GM23338 (cell line): ENCODE measurements at places on chromosomes 2 and 18. TPM values are rescaled to one million over a fixed set of nuclear protein-coding genes. Genes with fewer than 3 reads are reported as not detected.
A peak's percentile ranks its signal among the peaks of the same experiment; 100 is the strongest.

The FAHD2B gene
- 28.6 and 32.4 TPM in 2 replicates for total RNA-seq

The ASXL3 gene
- 1.4 and 2.6 TPM in 2 replicates for total RNA-seq

The SLC8A1 gene
- 2.5 and 3.3 TPM in 2 replicates for total RNA-seq

The ANKRD30B gene
- not detected in 2 replicates for total RNA-seq

The SP140L gene
- total RNA-seq = 0.66 and 1.7 TPM in 2 replicates

The CHRND gene
- total RNA-seq = 0.10 TPM in 1 of 2 replicates, not detected in the other

The G6PC2 gene
- not detected in 2 replicates for total RNA-seq

The CFC1 gene
- total RNA-seq = not detected in 2 replicates

GRCh38 chr2:234887195-234887594 lies 64.6 kb upstream of the SH3BP4 start:
- no peaks in the 10 kb centered on the region for H3K36me3 ChIP-seq
- no peak overlapping the region for H3K4me3 ChIP-seq
- no peak overlapping the region for H3K27ac ChIP-seq
- no peaks in the 10 kb centered on the region for H3K27me3 ChIP-seq
- H3K4me1 ChIP-seq = peaks cover 11% of the 10 kb centered on the region

GRCh38 chr2:228321015-228321414 lies 139.5 kb upstream of the SPHKAP start:
- H3K27ac ChIP-seq = no peak overlapping the region
- H3K4me3 ChIP-seq = no peak overlapping the region
- H3K27me3 ChIP-seq = no peaks in the 10 kb centered on the region
- no peaks in the 10 kb centered on the region for H3K4me1 ChIP-seq

DNA sequence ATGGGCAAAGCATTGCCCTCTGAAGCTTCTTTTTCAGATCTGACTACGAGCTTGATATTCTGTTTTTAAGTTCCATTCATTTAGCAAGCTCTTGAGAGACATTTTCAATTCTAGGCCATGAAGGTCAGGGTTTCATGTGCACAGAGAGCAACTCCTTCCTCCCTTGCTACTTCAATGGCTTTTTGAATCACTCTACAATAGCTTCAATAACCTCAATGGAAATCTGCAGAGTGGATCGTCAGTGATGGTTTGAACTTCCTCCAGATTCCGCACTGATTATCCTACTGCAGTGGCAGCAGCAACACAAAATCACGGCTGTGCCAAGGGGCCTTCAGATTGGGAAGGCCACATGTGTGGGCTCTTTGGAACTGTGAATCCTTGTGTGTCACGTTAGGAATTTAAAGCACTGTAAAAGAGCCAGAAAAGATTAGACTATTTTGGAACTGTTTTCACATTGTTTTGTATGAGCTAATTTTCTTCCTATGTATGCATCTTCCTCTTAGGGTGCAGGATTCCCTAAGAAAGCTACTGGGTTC lies 88.4 kb upstream of the MGAT4A start:
- H3K27me3 ChIP-seq = peaks cover 36% of the 10 kb centered on the region
- no peak for DNase-seq
- H3K36me3 ChIP-seq = no peaks in the 10 kb centered on the region
- H3K27ac ChIP-seq = no peak overlapping the region

- H3K4me3 ChIP-seq = no peak overlapping the region
- no peaks in the 10 kb centered on the region for H3K4me1 ChIP-seq
- H3K36me3 ChIP-seq = no peaks in the 10 kb centered on the region
- DNase-seq = no peak
These were observed 96.7 kb downstream of the TMEM163 start for GRCh38 chr2:134621939-134622705.

DNA sequence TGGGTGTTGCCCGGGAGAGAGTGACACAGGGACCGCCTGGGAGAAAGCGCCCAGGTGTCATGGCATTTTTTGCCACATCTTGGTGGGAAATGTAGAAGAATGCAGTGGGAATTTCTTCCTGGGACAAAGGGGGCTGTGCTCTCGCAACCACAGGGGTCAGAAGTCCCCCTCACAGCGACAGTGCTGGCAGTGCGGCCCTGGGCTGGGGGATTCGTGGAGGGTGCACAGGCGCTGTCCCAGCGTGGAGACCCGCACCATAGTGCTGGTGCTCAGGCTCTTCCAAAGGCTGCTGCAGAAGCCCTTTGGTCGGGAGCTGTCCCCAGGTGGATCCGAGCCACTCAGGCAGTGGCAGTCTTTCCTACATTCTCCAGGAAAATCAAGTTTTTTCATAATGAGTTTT lies 128.8 kb upstream of the SOX11 start:
- H3K4me3 ChIP-seq = no peak overlapping the region
- no peak overlapping the region for H3K27ac ChIP-seq
- no peaks in the 10 kb centered on the region for H3K27me3 ChIP-seq
- no peaks in the 10 kb centered on the region for H3K36me3 ChIP-seq
- H3K4me1 ChIP-seq = no peaks in the 10 kb centered on the region
- no peak for DNase-seq

GRCh38 chr2:222492683-222493082 lies 68.3 kb downstream of the SGPP2 start:
- no peaks in the 10 kb centered on the region for H3K4me1 ChIP-seq
- no peak overlapping the region for H3K4me3 ChIP-seq
- H3K27ac ChIP-seq = no peak overlapping the region
- no peaks in the 10 kb centered on the region for H3K27me3 ChIP-seq

DNA sequence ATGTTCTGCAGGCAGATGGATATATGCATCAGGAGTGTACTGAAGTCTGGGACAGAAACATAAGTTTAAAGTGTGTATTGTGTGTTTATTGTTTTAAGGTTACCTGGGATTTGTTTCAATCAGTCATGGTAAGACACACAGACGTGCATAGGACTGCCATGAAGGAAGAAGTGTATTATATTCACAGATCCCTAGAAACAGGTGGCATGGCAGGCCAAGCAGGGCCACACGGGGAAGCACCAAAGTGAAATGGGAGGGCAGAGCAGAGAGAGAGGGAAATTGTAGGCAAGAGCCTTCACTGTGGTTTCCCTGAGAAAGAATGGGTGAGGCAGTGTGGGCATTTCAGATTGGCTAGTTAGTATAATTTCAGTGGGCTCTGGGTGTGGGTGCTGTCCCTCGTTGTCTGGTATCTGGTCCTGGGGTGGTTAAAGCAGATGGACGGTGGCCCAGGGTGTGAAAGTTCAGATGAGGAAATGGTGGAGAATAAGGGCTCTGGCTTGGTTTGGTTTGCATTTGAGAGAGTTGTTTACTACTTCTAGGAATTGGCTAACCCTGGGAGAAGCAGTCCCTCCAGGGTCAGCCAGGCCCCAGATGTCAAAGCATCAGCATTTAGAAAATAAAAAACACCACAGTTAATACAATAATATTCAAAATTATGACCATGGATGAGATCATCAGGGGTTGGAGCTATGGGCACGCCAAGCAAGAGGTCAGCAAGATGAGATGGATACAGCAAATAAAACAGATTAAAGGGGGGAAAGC lies 160.0 kb downstream of the LRRC30 start:
- DNase-seq = no peak
- no peaks in the 10 kb centered on the region for H3K27me3 ChIP-seq
- no peak overlapping the region for H3K4me3 ChIP-seq
- H3K4me1 ChIP-seq = peaks cover 7% of the 10 kb centered on the region
- H3K27ac ChIP-seq = no peak overlapping the region

- no peak overlapping the region for H3K27ac ChIP-seq
- H3K4me1 ChIP-seq = no peaks in the 10 kb centered on the region
- no peaks in the 10 kb centered on the region for H3K27me3 ChIP-seq
- H3K36me3 ChIP-seq = no peaks in the 10 kb centered on the region; the same call in 1 of the 2 replicates
- no peak for DNase-seq
These were observed 30.0 kb downstream of the IL1R2 start for GRCh38 chr2:102021779-102022178.

DNA sequence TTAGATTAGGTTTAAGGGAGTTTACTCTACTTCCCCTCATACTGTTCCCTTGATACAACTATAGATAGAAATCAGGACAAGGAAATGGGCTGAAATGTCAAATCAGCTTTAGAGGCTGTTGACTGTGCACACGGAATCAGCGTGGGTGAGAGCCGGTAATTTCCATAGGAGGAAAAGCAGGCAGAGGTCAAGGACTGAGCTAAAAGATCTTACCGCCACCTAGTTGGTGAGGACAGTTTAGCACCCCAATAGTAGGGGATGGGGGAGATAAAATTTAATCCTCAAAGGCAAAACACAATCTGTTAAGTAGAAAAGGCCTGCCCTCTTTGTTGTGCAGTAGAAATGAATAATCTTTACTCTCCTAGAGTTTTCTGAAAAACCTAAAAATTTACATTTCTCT lies 1154.5 kb upstream of the CHAC2 start:
- peaks cover 13% of the 10 kb centered on the region for H3K4me1 ChIP-seq
- no peaks in the 10 kb centered on the region for H3K27me3 ChIP-seq
- no peaks in the 10 kb centered on the region for H3K36me3 ChIP-seq
- peak; percentile 75 for DNase-seq

- no peak overlapping the region for H3K4me3 ChIP-seq
- no peaks in the 10 kb centered on the region for H3K27me3 ChIP-seq
- H3K27ac ChIP-seq = no peak overlapping the region
- no peaks in the 10 kb centered on the region for H3K36me3 ChIP-seq
These were observed 57.7 kb upstream of the LRP1B start for GRCh38 chr2:142188562-142188961.

- H3K36me3 ChIP-seq = no peaks in the 10 kb centered on the region
- H3K27me3 ChIP-seq = no peaks in the 10 kb centered on the region
- H3K4me3 ChIP-seq = no peak overlapping the region
- DNase-seq = no peak
- H3K27ac ChIP-seq = no peak overlapping the region
These were observed 15.0 kb upstream of the DGUOK start for GRCh38 chr2:73911548-73912208.

DNA sequence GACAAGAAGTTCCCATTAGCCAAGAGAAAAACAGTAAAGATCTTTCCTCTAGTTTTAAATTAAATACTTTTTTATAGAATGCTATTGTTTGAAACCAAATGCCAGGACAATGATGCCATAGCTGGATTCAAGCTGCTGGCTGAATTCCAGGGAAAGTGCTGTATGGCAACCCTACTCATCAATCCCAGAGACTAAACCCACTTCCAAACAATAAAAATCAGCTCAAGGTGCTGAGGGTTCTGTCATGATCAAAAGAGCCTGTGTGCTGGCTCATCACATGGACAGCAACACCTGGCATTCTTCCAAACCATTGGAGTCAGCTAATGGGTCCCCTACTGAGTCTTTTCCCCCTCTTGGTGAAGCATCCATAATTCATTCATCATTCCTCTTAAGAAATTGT lies 53.7 kb upstream of the PARD3B start:
- H3K27me3 ChIP-seq = no peaks in the 10 kb centered on the region
- no peak overlapping the region for H3K27ac ChIP-seq
- H3K4me3 ChIP-seq = no peak overlapping the region
- DNase-seq = no peak
- no peaks in the 10 kb centered on the region for H3K4me1 ChIP-seq

DNA sequence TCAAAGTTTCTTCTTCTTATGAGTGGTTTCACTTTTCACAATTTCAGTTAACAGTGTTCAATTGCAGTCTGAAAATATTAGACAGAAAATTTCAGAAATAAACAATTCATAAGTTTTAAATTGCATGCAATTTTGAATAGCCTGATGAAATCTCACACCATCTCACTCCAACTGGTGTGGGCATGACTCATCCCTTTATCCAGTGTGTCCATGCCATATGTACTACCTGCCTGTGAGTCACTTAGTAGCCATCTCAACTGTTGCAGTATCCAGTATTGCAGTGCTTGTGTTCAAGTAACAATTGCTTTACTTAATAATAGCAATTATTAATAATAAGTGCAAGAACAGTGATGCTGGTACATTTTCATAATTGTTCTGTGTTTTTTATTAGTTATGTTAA lies 1202.5 kb downstream of the DSC3 start:
- no peaks in the 10 kb centered on the region for H3K36me3 ChIP-seq
- H3K27me3 ChIP-seq = no peaks in the 10 kb centered on the region
- no peak overlapping the region for H3K27ac ChIP-seq
- DNase-seq = no peak
- peaks cover 5% of the 10 kb centered on the region; the same call in 1 of the 2 replicates for H3K4me1 ChIP-seq
- H3K4me3 ChIP-seq = no peak overlapping the region

GRCh38 chr2:8926356-8926755 lies 77.1 kb downstream of the MBOAT2 start:
- no peaks in the 10 kb centered on the region for H3K27me3 ChIP-seq
- no peak for DNase-seq
- H3K4me1 ChIP-seq = no peaks in the 10 kb centered on the region
- H3K27ac ChIP-seq = no peak overlapping the region
- no peaks in the 10 kb centered on the region for H3K36me3 ChIP-seq
- H3K4me3 ChIP-seq = no peak overlapping the region

DNA sequence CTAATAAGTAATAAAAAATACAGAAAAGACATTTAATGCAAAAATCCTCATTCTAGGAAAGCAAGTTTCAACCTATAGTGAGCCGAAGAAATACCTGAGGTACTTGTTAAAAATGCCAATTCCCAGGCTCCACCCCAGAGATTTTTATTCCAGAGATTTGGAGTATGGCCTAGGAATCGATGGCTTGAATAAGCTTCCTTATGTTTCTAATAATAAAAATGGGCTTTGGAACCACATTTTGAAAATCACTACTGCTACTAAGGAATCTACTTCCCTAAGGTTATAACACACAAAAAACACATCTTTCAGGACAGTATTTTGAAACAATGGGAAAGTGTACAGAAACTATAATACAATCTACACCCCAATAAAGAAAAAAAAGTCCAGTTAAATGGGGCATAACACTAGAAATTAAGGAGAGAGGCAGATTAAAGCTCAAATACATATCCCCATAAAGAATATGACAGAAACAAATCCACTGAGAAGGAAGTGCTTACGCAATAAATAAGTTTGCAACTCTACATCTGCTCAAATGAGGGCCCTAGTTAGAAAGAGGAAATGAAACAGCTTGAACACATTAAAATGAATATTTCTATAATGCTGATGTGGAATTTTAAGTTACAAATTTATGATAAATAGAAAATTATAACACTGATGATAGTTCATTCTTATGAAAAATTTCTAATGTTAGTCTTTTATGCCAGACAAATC lies 103.7 kb downstream of the EPB41L3 start:
- no peaks in the 10 kb centered on the region for H3K27me3 ChIP-seq
- no peak overlapping the region for H3K27ac ChIP-seq
- DNase-seq = no peak
- no peak overlapping the region for H3K4me3 ChIP-seq
- H3K4me1 ChIP-seq = no peaks in the 10 kb centered on the region
- no peaks in the 10 kb centered on the region for H3K36me3 ChIP-seq

- DNase-seq = no peak
- no peak overlapping the region for H3K4me3 ChIP-seq
- H3K27ac ChIP-seq = no peak overlapping the region
- H3K36me3 ChIP-seq = no peaks in the 10 kb centered on the region
- peaks cover 29% of the 10 kb centered on the region for H3K4me1 ChIP-seq
- H3K27me3 ChIP-seq = no peaks in the 10 kb centered on the region
These were observed 18.9 kb upstream of the DAPL1 start for GRCh38 chr2:158776231-158776630.

GRCh38 chr2:6828299-6828584 lies 37.5 kb downstream of the CMPK2 start:
- no peak overlapping the region for H3K27ac ChIP-seq
- H3K36me3 ChIP-seq = no peaks in the 10 kb centered on the region

GRCh38 chr2:144217853-144218633 lies 301.9 kb downstream of the ZEB2 start:
- no peaks in the 10 kb centered on the region for H3K4me1 ChIP-seq
- no peak overlapping the region for H3K4me3 ChIP-seq
- no peak for DNase-seq
- no peak overlapping the region for H3K27ac ChIP-seq

- peaks cover 26% of the 10 kb centered on the region for H3K4me1 ChIP-seq
- H3K27ac ChIP-seq = peak overlapping the region; percentile 86
- no peaks in the 10 kb centered on the region for H3K27me3 ChIP-seq
- 0 out of 2 replicates have a peak, but pooled peaks cover 1% of the 10 kb centered on the region for H3K36me3 ChIP-seq
- DNase-seq = peak; percentile 24
- H3K4me3 ChIP-seq = peak overlapping the region; percentile 62
These were observed 668 bp downstream of the NFU1 start for GRCh38 chr2:69436596-69436937.

GRCh38 chr18:34086370-34086769 lies 138.3 kb downstream of the NOL4 start:
- H3K27me3 ChIP-seq = no peaks in the 10 kb centered on the region
- no peak for DNase-seq
- no peaks in the 10 kb centered on the region for H3K4me1 ChIP-seq
- no peaks in the 10 kb centered on the region for H3K36me3 ChIP-seq
- no peak overlapping the region for H3K4me3 ChIP-seq
